ENCODE measurements at places on chromosomes 7 and 10. TPM values are rescaled to one million over a fixed set of nuclear protein-coding genes. Genes with fewer than 3 reads are reported as not detected.

Gene BEND7
- total RNA-seq = 23.7 TPM

Gene EVX1
- 0.87 TPM for total RNA-seq

Gene OR2A1
- total RNA-seq = not detected

Gene OPN1SW
- total RNA-seq = not detected

Gene RBP3
- total RNA-seq = not detected

Gene LIPJ
- 0.15 TPM for total RNA-seq

Gene PPP1R3C
- 0.64 TPM for total RNA-seq

GRCh38 chr7:16785846-16786245 is 19.0 kb downstream of the AGR2 start:
- no peak for DNase-seq

DNA sequence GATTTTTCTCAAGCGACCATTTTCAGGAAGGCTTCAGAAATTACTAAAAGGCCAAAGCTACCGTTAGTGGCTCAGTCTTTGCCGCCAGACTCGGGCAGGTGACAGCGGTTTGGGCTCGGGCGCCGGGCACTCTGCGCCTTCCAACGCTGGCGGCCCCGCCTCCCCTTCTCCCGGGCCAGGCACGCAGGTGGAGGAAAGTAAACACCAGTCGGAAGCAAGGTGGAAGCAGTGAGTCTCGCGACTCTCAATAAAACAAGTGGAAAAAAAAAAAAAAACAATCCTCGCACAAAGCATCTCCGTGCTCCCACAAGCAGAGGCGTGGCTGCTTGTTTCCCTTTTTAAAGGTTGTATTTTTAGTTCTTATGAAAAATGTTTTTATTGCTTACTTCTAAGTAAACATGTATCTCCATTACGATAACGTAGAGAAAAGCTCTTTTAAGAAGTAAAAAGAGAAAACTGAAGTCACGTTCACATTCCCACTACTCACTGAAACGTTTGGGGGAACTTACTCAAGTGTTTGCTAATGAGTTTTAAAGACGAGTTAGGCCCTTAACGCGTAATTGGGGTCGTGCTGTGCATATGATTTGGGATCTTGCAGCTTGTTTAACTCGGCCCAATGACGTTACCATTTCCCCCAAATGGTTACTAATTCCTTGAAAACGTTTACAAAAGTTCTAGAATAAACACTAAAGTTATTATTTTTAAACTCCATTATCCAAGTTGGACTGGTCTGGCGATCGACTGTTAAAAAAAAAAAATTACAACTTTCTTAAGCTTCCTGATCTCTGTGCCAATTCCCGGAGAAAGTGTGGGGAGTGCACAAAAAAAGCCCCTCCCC is 864 bp downstream of the CDCA7L start:
- DNase-seq = peak; percentile 80

DNA sequence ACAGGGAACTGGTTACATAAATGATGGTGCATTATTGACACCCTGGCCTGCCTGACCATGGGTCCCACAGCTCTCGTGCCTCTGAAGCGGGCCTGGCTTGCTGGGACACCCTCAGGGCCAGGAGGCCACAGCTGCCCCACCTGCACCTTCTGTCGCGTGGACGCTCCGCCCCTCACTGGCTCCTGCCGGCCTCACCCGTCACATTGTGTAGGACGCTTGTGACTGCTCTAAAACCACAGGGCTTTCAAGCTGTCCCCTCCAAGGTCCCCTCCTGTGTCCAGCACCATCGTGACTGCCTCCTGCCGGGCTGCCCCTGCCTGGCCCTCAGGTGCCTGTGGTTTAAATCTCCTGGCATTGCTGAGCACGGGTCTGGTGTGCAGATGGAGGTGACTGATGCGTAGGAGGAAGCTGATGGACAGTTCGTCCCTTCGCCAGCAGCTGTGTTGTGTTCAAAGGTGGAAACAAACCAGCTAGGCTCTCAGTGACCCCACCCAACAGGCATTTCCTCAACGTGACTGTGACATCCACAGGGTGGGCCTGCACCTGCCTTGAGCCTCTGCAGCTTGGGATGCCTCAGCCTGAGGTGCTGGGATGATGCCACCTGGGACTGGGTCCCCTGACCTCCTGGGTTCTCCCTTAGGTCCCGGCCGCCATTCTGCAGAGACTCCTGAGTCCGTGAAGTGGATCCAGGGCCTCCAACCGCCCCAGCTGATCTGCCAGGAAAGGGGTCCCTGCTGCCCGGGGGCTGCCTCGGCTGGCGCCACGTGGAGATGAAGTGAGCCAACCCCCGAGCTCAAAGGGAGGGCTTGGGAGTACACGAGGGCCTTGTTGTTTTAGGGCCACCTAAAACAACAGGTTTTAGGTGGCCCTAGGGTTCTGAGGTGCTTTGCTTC is 148.5 kb downstream of the WDR37 start:
- no peak for DNase-seq

GRCh38 chr10:74067373-74068352 is 69.7 kb downstream of the VCL start:
- DNase-seq = no peak

- DNase-seq = no peak
Measured at GRCh38 chr7:71611986-71612385, 480.0 kb downstream of the GALNT17 start.

DNA sequence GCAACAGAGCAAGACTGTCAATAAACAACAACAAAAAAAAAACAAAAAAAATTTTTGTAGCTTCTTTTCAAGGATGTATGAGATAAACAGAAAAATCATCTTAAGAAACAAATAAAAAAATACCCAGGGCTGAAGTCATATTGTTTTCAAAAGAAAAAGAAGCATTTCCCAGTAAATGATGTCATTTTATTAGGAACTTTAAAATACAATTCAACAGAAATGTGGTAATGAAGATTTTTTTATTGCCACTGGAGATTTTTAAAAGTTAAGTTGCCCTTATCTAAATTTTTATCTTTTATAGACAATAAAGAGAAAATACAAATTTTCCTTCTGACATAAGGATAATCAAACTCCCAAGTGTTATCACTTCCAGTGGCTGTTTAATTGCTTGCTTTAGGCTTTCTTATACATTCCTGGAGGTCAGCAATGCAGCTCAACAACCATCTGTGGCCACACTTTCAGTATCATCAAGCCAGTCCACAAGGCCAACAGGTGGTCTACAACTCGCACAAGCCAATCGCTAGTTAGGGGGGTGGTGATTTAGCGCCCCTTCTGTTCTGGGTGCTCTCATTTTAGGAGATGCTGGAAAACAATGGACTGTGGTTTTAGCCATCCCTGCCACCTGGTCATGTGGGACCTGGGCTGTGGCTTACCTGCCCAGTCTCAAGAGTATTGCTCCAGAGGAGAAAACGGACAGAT is 10.8 kb downstream of the SEPHS1 start:
- no peak for DNase-seq

DNA sequence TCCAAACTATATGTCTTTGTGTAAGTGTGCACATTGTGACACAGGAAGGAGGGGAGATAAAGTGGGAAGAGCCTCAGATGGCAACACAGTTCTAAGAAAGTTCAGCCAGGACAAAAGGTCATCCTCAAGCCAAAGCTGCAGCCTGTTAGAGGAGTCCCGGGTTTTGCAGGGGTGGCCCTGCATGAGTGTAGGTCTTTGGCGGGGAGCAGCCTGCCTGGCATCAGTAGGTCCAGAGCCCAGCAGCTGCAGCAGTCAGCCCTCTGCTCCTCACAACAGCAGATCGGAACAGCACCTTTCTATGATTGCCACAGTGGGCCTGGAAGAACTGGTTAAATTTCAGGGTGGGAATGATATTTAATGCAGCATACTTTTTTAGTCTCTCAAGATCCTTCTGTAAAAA is 13.5 kb upstream of the VDAC2 start:
- DNase-seq = no peak

GRCh38 chr10:128694168-128694850 is 568.1 kb upstream of the MKI67 start:
- DNase-seq = no peak

- no peak for DNase-seq
Measured at GRCh38 chr10:6083523-6084475, 5.0 kb upstream of the RBM17 start.

- DNase-seq = no peak
Measured at GRCh38 chr7:112206991-112207592, 597 bp downstream of the ZNF277 start.

DNA sequence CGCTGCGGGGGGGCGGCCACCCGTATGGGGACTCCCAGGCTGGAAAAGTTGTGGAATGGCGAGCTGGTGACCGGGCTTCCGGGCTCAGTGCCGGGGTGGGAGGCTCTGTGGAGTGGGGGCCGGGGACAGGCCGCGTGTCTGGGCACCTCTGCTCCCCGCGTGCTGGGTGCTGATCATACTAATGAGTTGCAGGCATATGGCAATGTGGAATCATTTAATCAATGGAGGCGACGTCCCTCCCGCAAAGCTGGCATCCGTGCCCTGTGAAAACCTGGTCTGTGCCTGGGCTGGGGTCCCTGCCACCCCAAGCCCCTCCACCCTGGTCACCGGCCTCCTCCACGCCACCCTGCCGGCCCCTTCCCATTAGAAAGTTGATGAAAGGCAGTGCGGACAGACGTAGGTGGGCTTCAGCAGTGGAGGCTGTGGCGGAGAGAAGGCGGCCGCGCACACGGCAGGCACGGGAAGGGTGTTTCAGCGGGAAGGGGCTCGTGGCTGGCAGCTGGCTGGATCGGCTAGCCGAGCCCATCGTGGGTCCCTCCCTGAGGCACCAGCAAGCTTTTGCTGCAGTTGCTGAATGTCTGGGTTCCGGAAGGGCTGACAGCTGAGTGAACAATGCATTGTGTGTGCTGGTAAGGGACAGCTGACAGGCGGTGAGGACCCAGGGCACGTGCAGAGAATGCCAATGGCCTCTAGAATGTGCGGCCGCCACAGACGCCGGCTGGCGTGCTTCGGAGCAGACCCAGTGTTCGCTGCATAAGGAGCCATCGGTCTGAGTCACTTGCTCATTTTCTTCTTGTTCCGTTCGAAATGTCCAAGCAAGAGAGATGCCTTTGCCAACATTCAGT is 1.5 kb downstream of the ADGRA1 start:
- DNase-seq = no peak

GRCh38 chr10:52146766-52147165 is 167.3 kb upstream of the DKK1 start:
- DNase-seq = no peak

DNA sequence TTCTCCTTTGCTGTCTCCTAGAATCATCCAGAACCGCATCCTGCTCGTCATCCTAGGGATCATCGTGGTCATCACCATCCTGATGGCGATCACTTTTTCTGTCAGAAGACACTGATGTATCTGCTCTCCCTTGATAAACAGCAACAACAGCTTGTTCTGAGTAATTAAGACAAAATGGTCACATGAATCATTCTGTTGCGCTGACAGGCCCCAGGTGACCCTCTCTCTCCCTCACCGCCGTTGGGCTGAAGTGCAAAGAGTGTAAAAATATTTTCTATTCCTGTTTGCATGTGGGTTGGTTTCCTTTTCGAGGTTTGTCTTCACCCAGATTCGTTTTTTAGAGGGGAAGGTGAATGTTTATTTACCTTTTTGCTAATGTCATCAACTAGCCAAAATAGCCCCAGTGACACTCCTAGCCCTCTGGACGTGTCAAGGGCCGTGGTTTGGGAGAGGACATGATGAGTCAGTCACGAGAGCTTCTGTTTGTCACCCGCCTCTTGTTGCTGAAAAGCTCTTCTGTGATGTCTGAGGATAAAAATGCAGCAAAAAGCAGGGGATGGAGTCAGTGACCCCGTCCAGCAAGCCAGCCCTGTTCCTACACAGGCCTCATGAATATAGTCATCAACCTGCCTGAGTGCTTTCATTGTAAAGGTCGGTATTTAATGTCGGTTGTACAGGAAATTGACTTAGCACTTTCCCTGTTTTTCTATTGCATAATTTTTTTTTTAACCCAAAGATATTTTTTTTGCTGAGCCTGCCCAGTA is 134.6 kb upstream of the TCF7L2 start:
- no peak for DNase-seq

- peak; percentile 67 for DNase-seq
Measured at GRCh38 chr10:61903221-61903927, 1.9 kb downstream of the ARID5B start.

DNA sequence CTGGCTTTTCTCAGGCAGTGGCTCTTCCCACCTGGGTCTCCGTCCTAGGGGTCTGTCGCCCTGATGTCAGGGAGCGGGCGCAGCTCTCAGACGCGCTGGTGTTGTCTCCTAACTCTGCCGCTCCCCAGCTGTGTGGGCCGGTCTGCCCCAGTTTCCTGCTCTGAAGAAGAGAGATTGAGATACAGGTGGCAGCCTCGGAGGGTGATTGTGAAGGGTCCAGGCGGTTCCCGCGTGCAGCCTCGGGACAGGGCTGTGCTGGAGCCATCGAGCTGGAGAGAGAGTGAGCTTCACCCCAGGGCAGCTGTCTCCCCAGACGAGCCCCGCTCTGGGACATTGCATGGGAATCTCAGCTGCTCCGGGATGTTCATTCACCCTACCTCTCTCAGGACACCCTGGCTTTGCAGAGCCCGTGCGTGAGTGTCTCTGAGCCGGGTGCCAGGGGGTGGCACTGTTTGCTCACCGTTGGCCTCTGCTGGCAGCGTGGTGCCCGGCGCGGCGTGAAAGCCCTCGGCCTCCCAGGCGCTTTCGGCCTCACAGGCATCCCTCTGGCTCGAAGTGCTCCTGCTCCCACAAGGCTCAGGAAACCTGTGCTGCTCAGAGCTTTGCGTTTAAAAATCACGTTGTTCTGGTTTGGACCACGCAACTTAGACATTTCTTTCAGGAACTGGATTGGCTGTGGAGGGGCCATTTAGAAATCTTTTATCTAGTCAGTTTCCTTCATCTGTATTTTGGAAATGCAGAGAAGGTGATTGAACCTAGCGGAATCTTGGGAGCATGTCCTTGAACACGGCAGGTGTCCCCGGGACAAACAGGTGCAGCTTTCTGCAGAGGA is 33.8 kb upstream of the ZFAND2A start:
- DNase-seq = peak; percentile 57

GRCh38 chr10:115094416-115095140 is 1.4 kb downstream of the ATRNL1 start:
- DNase-seq = no peak

DNA sequence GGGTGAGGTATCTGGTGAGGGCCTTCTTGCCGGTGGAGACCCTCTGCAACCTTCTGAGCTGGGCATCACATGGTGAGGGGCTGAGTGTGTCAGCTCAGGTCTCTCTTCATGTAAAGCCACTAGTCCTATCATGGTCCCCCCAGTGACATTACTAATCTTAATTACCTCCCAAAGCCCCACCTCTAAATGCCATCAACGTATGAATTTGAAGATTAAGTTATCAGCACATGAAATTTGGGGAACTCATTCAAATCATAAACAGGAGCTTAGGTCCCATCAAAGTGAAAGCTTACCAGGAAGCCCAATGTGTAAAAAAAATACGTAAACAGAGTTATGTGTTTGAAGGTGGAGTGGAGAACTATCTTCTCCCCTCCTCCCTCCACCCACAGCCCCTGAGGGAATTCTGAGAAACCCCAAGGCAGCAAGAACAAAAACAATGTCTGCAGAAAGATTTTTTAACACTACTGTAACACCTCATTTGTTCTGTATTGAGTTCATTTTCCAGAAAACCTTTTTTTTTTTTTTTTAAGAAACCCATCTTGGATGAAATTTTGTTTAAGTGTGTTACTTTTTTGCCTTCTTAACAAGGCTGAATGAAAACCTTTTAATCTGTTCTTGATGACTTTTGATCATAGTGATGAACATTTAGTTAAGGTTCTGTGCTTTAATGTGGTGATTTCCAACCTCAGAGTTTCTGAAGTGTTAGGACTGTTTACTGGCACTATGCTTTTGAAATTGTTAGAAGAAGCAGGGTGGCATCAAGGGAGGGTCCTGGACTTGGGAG is 19.1 kb upstream of the PCGF5 start:
- no peak for DNase-seq

All from left colon (tissue), 2 donors.